ENCODE measurements at places on chromosomes 2 and 18. TPM values are rescaled to one million over a fixed set of nuclear protein-coding genes. Genes with fewer than 3 reads are reported as not detected.

- peak; percentile 42 for DNase-seq
Measured at GRCh38 chr18:31497836-31498573, at the start of gene DSG2. DSG2 (plus strand) TSS chr18:31498177; CDS start chr18:31498252, 75 bp downstream.

DNA sequence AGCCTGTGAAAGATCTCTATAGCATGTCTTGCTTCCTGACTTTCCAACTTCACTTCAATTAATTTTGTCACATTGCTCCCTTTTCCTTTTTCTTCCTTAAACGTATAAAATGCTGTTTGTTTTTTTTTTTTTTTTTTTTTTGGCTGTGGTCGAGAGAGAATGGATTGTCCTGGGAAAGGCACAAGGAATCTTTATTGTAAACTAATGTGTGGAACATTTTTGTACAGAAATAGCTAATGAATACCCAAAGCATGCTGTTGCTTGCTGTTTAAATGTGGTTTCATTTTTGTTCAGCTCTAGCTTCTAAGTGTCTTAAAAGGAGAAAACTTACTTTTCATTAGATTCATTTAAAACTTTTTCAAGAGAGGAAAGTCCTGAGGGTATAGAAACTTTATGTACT, 105.5 kb downstream of the GPD2 start:
- DNase-seq = no peak

- DNase-seq = no peak
Measured at GRCh38 chr2:75432761-75433361, 127.9 kb downstream of the EVA1A start.

DNA sequence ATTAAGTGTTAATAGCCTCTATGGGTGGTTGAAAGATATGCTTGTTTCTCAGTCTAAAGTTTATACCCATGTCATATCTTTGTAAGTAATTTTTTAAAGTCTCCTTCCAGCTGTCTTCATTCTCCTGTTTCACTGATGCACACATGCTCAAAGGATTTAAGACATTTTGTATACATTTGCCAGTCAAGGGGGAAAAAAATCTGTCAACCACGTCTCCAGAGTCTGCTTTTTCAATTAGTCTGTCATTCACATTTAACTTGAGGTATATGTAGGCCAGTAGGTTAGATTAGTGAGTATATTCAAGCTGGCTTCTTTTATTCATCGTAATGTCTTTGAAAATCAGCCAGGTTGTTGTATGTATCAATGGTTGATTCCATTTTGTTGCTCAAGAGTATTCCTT, 193.5 kb downstream of the MCFD2 start:
- DNase-seq = no peak

DNA sequence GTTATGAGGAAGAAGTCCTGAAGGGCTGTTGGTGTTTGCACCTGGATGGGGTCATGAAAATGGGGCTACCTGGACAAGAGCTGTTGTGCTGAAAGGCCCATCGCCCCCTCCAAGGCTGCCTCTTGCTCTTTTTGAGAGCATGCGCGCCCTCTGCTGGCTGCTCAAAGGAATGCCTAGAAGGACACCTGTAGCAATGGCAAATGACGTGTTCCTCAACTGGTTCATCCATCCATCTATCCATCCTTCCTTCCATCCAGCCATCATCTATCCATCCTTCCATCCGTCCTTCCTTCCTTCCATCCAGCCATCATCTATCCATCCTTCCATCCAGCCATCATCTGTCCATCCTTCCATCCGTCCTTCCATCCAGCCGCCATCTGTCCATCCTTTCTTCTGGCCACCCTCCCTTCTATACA, 17.2 kb upstream of the RPL31 start:
- DNase-seq = peak; percentile 78

GRCh38 chr2:11515490-11515981, 18.3 kb upstream of the GREB1 start:
- DNase-seq = no peak

DNA sequence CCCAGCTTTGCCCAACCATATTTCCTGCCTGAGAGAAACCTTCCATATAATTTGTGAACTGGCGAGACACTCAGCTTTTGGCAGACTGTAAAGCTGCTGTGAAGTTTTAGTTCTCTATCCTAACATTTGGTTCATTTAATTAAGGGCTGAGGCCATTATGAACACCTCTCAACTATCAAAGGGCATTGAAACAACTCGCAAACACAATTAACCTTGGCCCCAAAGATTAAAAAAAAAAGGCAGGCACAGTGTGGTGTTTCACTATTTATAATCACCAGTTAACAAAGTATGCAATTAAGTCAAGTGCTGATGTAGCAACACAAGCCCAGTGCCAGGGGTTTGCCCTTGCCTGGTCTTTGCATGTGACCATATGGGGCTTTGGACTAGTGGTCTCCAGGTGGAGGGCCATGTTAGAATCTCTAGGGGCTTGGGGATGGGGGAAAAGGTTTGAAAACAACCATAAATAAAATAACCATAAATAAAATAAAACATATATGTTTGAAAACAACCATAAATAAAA, 297.6 kb upstream of the SKOR2 start:
- no peak for DNase-seq

GRCh38 chr2:100285691-100286090, 36.6 kb downstream of the LONRF2 start:
- DNase-seq = no peak

- DNase-seq = no peak
Measured at GRCh38 chr2:196404276-196404675, 232.9 kb upstream of the STK17B start.

DNA sequence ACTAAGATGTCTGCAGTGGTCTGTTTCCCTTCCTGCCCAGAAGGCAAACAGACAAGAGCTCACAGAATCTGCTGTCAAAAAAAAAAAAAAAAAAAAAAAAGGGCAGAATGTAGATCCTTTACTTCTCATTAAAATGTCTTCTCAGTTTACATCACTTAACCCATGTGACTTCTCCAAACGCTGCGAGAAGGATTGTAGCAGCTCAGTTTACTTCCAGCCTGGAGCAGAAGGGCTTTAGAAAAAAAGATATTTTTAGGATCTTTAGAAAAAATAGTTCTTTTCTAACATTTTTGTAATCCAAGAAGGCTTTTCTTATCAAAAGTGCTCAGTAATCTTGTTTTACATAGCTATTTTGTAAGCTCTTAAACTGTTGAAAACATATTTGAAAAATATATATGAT, 425.4 kb downstream of the CNTNAP5 start:
- no peak for DNase-seq

GRCh38 chr2:169159686-169160085, 90.3 kb downstream of the DHRS9 start:
- DNase-seq = no peak

DNA sequence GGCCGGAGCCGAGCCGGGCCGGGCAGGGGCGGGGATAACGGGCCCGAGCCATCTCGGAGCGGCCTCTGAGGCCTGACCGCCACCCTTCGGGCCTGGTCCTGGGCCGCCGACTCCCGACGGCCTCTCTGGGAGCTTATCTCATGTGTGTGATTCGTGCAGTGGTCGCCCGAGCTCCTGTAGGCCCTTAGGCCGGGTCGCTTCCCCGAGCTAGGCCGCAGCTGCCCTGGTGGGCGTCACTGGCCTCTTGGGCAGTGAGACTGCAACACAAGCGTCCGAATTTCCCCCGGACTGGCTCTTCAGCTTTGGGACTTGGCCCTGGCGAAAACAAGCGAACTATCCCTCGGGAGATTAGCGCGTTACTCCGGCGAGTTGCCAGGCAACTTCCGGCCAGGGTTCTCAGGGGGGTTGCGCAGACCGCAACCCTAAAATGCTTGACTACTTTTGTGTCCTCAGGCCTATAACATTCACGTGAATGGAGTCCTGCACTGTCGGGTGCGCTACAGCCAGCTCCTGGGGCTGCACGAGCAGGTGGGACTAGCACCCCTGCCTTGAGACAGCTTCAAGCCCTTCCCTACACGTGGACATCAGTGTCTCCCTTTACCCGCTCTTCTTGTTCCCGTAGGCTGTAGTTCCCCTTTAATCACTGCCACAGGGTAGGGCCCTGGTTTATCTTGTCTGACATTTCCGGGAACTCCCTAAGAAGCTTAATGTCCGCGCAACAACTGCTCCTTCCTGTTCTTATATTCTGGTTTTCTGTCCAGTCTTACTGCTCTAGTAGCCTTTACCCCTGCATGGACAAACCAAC, 602 bp downstream of the SNX17 start:
- no peak for DNase-seq

DNA sequence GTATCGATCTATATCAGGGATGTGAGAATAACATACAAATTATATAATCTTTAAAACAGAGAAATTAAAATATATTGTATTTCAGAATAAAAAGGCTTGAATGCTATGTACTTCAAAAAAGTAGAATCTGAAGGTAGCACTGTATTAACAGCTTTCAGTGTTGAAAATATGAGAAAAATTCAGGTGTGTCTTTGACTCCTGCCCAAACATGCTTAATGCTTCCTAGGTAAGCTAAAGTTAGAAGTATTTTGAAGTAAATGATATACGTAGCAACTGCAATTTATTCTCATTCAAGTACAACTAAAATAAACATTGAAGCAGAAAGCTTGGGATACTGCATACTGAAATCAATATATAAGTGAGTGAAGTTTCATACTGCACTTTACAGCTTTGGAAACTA, 1082.0 kb upstream of the ACVR2A start:
- no peak for DNase-seq

GRCh38 chr2:235030936-235031335, 79.1 kb downstream of the SH3BP4 start:
- no peak for DNase-seq

DNA sequence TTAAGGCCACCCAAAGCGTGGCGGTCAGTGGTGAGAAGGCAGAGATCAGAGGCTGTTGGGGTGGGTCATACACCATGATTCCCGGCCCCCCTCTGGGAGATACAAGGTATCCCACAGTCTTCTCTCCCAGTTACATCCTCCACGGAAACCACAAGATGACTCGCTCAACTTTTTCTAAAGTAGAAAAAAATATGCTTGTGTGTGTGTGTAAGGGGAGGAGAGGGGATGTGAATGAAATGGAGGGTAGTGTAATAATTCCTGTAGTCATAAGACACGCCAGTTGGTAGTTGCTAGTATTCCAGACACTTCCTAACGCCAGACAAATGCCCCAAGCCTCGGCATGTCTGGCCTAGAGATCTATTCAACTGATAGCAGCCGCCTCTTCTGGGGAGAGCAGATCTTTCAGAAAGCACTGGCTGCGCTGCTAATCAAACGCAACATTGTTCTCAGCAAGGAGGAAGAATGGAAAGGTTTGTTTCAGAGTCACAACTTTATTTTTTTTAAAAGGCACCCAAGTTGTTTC, 143.5 kb downstream of the TGIF1 start:
- DNase-seq = peak; percentile 40

- no peak for DNase-seq
Measured at GRCh38 chr18:32455361-32455760, 15.3 kb downstream of the GAREM1 start.

GRCh38 chr2:58609326-58609725, 368.2 kb upstream of the FANCL start:
- no peak for DNase-seq

- no peak for DNase-seq
Measured at GRCh38 chr2:20393986-20394385, 43.3 kb upstream of the PUM2 start.

DNA sequence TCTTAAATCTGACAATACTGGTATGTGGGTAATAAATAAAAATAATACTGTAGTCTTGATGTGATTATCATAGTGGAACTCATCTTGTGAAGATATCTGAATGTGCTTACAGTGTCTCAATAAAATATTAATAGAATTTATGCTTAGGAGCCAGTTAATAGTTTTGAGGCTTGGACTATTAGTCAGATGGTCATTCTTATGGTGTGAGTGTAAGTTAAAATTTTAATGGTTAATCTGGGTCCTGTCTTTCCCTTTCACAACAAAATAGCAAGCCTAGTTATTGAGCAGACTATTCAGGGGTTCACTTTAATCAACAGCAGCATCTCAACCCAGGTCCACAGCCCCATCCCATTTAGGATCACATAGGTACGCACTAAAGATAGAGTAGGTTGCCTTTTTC, 138.9 kb downstream of the HAUS1 start:
- no peak for DNase-seq

DNA sequence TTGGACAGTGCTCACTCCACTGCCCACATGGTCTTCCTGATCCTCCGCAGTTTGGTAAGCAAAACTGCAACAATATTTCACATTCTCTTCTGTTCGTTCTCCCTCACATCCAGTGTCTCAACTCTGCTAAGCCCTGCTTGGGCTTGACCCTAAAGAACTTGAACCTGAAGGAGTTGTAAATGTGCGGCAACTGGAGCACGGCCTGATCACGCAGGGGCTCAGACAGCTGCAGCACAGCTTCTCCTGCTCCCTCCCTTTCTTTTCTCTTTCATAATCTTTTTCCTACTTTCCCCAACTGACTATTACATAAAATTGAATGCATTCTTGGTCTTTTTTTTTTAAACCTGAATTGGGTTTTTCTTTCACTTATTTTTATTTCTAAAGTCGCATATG, 10.2 kb downstream of the CYRIA start:
- no peak for DNase-seq

GRCh38 chr2:47162780-47163179, 7.7 kb upstream of the STPG4 start:
- no peak for DNase-seq

NOTO gene
- total RNA-seq = not detected

LDLRAD4 gene
- total RNA-seq = 60.7 TPM

REG3A gene
- not detected for total RNA-seq

IL1RL2 gene
- 0.82 TPM for total RNA-seq

CFAP65 gene
- 0.82 TPM for total RNA-seq

Measured in frontal cortex (tissue), 4 donors.